Endothelial cell of umbilical vein (primary cell): ENCODE measurements at places on chromosomes 11 and 22.

DNA sequence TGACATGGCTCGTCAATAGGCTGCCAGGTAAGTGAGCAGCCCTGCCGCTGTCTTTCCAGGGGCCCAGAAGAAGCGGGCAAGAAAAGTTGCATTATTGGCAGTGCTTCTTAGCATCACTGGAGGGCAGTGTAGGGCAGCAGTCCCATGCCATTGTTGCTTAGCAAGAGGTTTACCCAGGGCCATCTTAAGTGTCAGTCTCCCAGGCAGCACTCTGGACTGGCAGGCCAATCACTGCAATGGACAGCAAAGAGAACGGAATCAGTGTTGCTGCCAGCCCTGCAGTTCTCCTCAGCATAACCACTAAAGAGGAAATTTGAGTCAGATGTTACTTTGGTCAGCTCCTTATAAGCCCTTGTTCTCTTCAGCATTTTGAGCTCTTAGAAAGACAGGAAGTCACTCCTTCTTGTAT lies 13.4 kb upstream of the GRK2 start:
- H3K27ac ChIP-seq, result no peak overlapping the region
- no peaks in the 10 kb centered on the region for H3K4me1 ChIP-seq
- DNase-seq, result peak; percentile 44

GRCh38 chr11:63908631-63909401 lies 8.1 kb downstream of the RCOR2 start:
- DNase-seq, result no peak
- H3K27me3 ChIP-seq, result no peaks in the 10 kb centered on the region
- no peaks in the 10 kb centered on the region for H3K4me1 ChIP-seq
- no peak overlapping the region for H3K27ac ChIP-seq

DNA sequence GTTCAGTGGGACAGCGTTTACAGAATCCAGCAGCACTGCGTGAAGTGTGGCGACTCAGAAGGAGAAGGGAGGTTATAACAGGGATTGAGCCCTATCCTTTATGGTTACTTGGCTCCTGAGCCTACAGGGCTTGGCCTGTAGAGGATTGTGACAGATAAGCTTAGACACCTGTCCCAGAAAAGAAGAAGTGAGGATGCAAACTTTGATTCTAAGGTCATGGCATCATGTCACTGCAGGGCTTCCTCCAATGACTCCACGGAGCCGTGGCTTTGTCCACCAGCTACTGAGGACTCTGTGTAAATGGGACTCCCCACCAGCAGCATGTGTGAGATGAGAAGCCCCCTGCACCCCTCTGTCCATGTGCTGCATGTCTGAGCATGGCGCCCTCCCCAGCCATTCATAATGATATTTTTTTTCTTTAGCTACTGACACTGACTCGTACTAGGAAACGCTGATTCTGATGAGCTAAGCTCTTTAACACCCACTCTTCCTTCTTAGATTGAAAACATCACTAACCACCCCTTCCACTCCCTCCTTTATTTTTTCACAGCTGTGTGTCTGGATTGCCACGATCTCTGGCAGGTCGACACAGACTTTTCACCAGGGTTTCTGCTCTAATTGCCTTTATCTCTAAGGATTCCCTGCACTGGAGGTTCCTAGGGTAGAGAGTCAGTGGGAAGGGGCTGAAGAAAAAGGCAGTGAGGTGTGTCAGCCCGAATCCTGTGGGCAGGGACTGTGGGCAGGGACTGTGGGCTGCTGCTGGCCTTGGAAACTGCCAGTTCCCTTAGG lies 65.5 kb upstream of the TTC12 start:
- no peak overlapping the region for H3K27ac ChIP-seq
- H3K36me3 ChIP-seq, result no peaks in the 10 kb centered on the region
- H3K4me3 ChIP-seq, result no peak overlapping the region
- DNase-seq, result no peak
- H3K27me3 ChIP-seq, result no peaks in the 10 kb centered on the region
- H3K4me1 ChIP-seq, result no peaks in the 10 kb centered on the region

GRCh38 chr11:93604008-93604660 lies 57.3 kb upstream of the CEP295 start:
- H3K4me1 ChIP-seq, result no peaks in the 10 kb centered on the region
- H3K36me3 ChIP-seq, result no peaks in the 10 kb centered on the region
- H3K27me3 ChIP-seq, result no peaks in the 10 kb centered on the region
- DNase-seq, result no peak

DNA sequence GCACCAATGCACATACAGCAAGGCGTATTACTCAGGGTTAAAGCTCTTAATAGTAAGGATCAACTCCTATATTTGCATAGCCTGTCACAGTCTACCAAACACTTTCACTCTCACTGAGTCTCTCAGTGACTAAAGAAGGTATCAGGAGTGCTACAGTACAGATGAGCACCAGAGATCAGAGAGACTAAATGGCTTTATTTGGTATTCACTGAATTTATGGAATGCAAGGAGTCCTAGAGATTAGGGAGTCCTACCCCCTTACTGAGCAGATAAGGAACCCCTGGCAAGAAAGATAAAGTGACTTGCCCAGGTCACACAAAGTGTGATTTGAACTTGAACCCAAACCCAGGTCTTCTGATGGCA lies 396.4 kb upstream of the CCDC90B start:
- no peak for DNase-seq
- H3K4me1 ChIP-seq, result no peaks in the 10 kb centered on the region
- no peak overlapping the region for H3K27ac ChIP-seq
- H3K4me3 ChIP-seq, result no peak overlapping the region
- H3K27me3 ChIP-seq, result no peaks in the 10 kb centered on the region

DNA sequence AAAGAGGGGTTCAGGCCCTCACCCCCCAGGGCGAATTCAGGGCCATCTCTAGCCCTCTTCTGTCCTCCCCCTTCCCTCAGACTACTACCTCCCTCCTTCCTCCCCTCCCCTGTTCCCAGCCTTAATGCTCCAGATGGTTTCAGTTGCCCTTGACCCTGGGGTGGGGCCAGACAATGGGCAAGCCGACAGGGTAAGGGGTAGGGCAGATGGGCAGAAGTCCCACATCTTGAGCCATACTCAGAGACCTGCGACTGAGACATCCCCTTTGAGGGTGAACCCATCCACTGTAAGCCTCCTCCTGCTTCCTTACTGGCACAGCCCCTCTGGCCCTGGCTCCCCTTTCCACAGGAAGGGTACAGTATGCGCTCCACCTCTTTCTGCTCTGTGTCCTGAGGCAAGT lies 1.9 kb downstream of the RHBDD3 start:
- H3K36me3 ChIP-seq, result peaks cover 4% of the 10 kb centered on the region
- DNase-seq, result no peak
- no peak overlapping the region for H3K4me3 ChIP-seq
- no peaks in the 10 kb centered on the region for H3K27me3 ChIP-seq

GRCh38 chr11:31887180-31887579 lies 76.1 kb upstream of the PAX6 start:
- H3K36me3 ChIP-seq, result no peaks in the 10 kb centered on the region
- H3K4me1 ChIP-seq, result no peaks in the 10 kb centered on the region
- H3K27me3 ChIP-seq, result no peaks in the 10 kb centered on the region
- H3K27ac ChIP-seq, result no peak overlapping the region
- no peak overlapping the region for H3K4me3 ChIP-seq

- DNase-seq, result no peak
- H3K27ac ChIP-seq, result no peak overlapping the region
- no peaks in the 10 kb centered on the region for H3K27me3 ChIP-seq
- no peaks in the 10 kb centered on the region for H3K36me3 ChIP-seq
These were observed 269.0 kb downstream of the ST3GAL4 start for GRCh38 chr11:126624506-126624905.

DNA sequence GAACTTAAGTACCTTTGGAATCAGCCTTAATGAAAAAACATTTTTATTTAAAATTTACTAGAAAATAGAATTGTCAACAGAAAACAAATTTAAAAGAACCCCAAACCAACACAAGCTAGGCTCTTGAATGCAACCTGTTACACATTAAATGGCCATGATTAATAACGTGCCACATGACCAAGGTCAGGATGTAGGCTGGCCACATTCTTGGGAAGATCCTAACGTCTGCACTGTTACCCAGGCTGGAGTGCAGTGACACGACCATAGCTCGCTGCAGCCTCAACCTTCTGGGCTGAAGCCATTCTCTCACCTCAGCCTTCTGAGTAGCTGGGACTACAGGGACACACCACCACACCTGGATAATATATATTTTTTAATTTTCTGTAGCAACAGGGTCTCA lies 126.4 kb upstream of the APOA1 start:
- no peaks in the 10 kb centered on the region for H3K27me3 ChIP-seq
- H3K4me1 ChIP-seq, result peaks cover 6% of the 10 kb centered on the region
- DNase-seq, result no peak
- no peak overlapping the region for H3K27ac ChIP-seq
- no peak overlapping the region for H3K4me3 ChIP-seq
